GM23338 (cell line): ENCODE measurements at places on chromosomes 12 and 14. TPM values are rescaled to one million over a fixed set of nuclear protein-coding genes. Genes with fewer than 3 reads are reported as not detected.
A peak's percentile ranks its signal among the peaks of the same experiment; 100 is the strongest.

- H3K4me1 ChIP-seq, result no peaks in the 10 kb centered on the region
- H3K27ac ChIP-seq, result no peak overlapping the region
- H3K4me3 ChIP-seq, result no peak overlapping the region
- H3K27me3 ChIP-seq, result no peaks in the 10 kb centered on the region
Measured at GRCh38 chr12:4943067-4943937, 33.6 kb downstream of the KCNA1 start.

DNA sequence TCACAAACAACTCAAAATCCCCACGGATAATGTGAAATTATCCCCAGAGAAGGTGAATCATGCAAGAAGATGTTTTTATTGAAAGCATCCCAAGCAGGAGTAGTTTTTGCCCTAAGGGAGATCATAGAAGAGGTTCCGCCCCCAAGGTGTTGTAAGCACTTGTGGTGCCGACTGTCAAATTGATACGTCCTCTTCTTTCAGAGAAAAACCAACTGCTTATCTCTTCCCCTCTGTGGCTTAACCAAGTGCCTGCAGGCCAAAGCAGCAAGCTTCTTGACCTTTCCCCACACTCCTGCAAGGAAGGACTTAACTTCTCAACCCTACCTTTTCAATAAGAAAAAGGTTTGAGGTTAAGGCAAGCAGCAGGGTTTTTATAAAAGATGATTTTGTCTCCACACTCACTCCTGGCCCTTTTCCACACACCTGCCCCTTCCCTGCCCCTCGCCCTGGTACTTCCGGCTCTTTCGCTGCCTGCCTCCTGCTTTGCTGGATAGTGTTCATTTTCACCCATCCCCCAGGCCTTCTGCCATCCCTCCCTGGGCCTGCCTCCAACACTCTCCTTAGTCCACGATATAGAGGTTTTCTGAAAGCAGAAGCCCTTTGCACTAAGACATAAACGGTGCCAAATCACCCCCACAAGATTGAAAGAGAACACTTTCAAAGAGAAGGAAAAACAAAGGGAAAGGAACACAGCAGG, 114.5 kb downstream of the EGLN3 start:
- H3K4me1 ChIP-seq, result peaks cover 14% of the 10 kb centered on the region
- H3K4me3 ChIP-seq, result 0 out of 2 replicates have a peak overlapping the region, but pooled peaks have one; percentile 21
- no peaks in the 10 kb centered on the region for H3K36me3 ChIP-seq
- H3K27ac ChIP-seq, result no peak overlapping the region
- peak; percentile 15 for DNase-seq
- no peaks in the 10 kb centered on the region for H3K27me3 ChIP-seq

Gene TRPV4
- total RNA-seq, result 1.0 and 1.1 TPM in 2 replicates

Gene DEPDC4
- 2.2 and 2.5 TPM in 2 replicates for total RNA-seq
